Glutamatergic neuron (in vitro differentiated cells): ENCODE measurements at places on chromosomes 3 and 15.

GRCh38 chr15:93485438-93486327 is 396.7 kb upstream of the RGMA start:
- DNase-seq, result no peak

DNA sequence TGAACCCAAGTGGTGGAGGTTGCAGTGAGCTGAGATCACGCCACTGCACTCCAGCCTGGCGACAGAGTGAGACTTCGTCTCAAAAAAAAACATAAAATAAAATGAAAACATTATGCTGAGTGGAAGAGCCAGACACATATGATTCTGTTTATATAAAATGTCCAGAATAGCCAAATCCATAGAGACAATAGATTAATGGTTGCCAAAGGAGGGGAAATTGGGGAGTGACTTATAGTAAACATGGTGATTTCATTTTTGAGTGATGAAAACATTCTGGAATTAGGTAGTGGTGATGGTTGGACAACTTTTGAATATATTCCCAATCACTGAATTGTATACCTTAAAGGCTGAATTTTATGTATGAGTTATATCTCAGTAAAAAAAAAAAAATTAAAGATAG is 172.0 kb upstream of the BFSP2 start:
- no peak for DNase-seq

DNA sequence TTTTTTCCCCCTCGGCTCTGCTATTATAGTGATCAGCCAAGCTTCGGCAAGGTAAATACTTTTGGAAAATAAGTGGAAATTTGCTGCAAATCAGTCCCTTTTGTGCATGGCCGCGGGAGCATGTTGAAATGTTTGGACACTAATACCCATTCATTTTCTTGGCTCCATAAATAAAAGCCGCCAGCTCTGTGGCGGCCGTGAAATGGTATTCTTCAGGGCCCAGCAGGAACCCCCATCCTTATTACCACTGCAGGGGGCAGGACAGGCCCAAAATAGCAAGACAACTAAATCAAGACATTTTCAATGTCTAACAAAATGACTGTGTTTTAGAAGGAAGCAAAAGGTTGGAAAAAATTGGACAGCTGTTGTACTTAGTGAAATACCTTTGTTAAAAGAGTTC is 362.3 kb downstream of the NR2F2 start:
- no peak for DNase-seq

DNA sequence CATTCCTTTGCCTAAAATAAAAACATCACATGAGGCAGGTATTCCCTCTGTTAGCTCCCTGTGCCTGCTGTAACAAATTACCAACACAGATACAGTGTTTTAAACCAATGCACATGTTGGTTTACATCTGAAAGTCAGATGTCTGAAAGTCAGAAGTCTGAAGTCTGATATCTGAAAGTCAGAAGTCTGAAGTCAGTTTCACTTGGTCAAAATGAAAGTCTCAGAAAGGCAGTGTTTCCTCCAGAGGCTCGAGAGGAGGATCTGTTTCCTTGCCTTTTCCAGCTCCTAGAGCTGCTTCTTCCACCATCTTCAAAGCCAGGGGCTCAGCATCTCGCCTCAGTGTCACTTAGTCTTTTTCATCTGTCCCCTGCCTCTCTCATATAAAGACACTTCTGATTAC is 22.0 kb downstream of the SST start:
- no peak for DNase-seq
